ENCODE measurements at places on chromosomes 5 and 9.
A peak's percentile ranks its signal among the peaks of the same experiment; 100 is the strongest.

GRCh38 chr5:78006449-78006848 is 230.3 kb upstream of the TBCA start:
- no peak for DNase-seq

DNA sequence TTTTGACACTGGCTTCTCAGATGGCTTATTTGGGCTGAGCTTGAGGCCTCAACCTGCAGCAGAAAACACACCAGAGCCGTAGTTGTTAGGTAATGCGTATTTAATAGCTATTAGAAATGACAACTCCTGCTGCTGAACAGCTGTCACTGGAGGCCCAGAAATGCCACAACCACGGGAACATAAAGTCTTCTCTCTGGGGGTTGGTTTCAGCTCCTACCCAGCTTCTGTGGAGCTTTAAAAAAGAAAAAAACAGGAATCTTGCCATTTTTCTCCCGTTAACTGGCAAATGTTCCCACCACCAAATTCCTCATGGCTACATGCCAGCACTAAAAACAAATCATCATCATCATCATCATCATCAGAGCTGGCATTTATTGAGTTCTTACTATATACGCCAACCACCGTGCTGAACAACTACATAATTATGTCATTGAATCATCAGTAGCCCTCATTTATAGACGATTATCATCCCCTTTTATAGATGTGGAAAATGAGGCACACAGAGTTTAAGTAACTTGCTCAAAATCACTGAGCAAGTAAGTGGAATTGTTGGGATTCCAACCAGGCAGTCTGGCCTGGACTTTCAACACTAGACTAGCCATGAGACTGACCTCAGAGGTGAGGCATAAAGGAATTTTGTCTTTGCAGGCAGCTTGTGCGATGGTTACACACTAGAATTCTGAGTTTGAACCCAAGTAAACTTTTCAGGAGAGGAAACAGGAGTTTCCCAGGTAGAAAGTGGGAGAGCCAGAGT is 185.3 kb upstream of the WWC1 start:
- DNase-seq, result peak; percentile 7

DNA sequence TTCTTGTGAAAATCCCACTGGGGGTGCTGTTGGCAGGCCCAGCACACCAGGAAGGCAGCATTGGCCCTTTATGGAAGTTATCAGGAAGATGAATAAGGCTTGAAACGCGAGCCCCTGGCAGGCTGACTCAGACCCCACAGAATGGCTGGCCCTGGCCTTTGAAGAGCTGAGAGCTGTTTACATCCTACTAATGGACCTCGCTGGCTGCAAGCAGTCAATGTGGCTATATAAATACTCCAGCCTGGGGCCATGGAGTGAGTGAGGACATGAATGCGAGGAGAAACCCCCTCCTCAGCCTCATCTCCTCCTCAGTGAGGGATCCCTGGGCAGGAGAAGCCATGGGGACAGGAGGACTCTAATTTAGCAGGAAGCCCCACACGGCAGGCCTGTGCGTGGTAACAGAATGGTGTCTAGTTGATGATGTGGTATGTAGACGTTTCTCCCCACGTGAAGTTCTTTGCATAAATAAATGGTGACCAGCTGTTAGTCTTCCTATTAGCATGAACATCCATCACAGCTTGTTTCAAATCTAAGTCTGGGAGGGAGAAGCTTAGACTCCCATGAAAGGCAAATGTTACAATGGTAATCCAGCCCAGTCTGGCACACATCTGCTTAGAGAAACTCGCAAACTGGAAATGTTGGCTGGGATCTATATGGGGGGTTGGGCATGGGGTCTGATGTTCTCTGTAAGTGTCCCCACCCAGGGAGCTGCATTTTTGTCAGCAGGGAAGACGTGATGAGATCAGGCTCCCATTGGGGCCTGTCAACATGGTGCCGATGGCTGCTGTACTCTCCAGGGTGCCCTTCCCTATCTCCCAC is 175.1 kb upstream of the PITX1 start:
- DNase-seq, result peak; percentile 91

GRCh38 chr9:76904661-76905457 is 1.1 kb downstream of the PRUNE2 start:
- no peak for DNase-seq

GRCh38 chr5:62653001-62653863 is 74.6 kb downstream of the LRRC70 start:
- DNase-seq, result no peak

- DNase-seq, result peak; percentile 4
Observed at GRCh38 chr5:131983244-131983771, 28.1 kb downstream of the ACSL6 start.

DNA sequence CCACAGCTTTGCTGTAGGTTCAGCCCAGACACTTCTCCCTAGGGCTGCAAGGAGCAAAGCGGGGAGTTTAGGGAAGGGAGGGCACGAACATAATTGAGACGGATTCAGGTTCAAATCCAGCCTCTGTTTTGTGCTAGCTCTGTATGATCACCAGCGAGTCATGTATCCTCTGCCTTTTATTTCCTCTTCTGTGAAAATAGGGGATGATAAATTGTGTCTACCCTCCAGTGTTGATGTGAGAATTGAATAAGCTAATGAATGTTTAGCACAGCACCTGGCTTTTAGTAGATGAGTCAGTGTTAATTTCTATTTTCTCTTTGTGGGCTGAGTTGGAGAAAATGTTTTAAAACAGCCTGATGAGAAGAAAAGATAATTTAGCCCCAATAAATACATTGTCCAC is 6.2 kb downstream of the MLANA start:
- DNase-seq, result no peak

GRCh38 chr5:25286319-25286718 is 641.5 kb upstream of the CDH10 start:
- DNase-seq, result no peak

Data from adipocyte (in vitro differentiated cells).